ENCODE measurements at places on chromosomes 5 and 9.

- no peak for DNase-seq
Measured at GRCh38 chr9:130500340-130501180, 55.8 kb downstream of the ASS1 start.

DNA sequence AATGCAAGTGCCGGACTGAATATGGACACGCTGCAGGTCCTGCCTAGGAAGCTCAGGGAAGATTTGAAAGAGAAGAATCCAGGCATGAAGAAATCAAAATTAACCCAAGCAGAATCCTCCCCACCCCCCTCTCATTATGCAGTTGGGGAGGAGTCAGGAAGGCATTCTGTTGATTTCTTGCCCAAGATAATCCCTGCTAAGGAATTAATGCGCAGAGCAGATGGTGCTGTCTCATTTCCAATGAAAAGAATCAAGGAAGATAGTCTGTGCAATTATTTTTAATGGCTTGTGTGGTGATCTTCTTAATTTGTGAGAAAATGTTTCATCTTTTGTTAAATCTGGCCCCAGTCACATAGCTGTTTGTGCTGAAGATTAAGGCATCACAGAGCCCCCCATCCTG, 145.0 kb downstream of the ZNF462 start:
- no peak for DNase-seq

- no peak for DNase-seq
Measured at GRCh38 chr5:131416729-131417128, 152.9 kb downstream of the CDC42SE2 start.

DNA sequence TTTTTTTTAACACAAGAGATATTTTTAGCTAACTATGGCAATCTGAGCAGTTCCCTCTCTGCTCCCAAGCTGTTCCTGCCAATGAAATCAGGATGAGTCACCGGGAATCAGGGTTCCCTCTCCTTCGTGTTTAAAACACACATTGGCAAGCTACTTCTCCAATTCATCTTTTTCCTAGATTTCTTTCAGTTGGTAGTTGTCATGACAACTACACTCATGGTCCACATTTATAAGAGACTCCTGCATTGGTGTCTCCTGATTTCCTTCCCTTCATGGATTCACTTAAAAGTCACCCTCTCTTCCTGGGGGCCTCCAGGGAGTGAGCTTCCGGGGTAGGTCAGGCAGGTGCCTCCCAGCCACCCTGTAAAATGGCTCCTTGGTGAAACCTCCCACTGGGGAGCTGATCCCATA, 72.3 kb upstream of the NIPAL4 start:
- DNase-seq = peak; percentile 93

- no peak for DNase-seq
Measured at GRCh38 chr9:123828449-123828848, 101.5 kb downstream of the DENND1A start.

DNA sequence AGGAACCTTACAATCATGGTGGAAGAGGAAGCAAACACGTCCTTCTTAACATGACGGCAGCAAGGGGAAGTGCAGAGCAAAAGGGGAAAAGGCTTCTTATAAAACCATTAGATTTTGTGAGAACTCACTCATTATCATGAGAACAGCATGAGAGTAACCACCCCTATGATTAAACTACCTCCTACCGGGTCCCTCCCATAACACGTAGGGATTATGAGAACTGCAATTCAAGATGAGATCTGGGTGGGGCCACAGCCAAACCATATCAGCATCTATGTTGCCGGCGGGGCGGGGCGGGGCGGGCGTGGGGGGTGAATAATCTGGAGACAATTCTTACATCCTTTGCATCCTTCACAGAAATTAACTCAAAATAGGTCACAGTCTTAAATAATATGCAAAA, 58.8 kb upstream of the GFPT2 start:
- no peak for DNase-seq

DNA sequence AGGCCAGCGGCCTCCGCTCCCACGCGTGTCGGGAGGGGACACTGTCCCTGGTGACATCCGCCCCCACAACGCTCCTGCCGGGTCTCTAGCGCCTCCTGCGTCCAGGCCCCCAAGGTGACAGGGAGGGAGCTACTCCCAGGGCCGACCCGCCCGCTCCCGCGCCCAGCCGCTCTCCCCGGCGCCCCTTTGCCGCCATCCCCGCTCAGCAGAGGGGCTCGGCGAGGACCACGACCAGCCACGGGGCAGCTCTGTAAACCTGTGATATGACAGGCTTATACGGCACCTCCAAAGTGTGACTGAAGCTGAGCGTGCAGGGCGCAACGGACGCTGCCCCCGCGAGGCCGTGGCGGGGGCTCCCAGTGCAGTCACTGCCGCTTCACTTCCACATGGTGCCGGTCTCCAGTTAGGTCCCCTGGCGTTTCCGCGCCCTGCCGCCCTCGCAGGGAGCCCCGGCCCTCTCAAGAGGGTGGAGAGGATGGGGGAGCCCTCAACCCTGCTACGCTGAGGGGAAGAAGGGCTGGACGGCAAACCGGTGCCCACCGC, 978 bp upstream of the ADCY2 start:
- DNase-seq = no peak

GRCh38 chr9:76162751-76163500, 231.3 kb downstream of the RFK start:
- DNase-seq = peak; percentile 87

DNA sequence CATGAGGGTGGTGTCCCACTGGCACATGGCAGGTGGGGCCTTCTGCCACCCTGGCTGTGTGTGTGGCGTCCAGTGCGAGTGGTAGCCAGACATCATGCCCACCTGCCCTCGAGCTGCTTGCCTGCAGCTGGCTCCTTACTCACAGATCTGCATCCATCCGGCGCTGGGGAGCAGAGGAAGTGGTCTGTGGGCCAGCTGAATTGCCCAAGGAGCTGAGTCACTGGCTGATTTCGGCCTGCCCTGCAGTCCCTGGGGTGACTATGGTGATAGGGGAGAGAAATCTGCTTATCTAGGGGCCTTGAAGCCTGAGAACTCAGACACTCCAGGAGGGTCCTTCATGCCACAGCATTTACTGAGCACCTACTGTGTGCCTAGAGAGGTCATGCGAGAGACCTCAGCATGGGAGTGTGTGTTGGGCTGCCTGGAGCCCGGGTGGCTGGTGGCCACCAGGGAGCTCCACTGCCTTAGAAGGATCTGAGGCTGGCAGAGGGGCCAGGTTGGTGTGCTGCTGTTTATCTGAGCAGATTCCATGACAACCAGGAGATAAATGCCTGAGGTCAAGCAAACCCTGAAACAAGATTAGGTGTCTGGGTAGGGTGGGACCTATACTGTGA, 57.1 kb downstream of the SLC22A5 start:
- DNase-seq = peak; percentile 49

Data from muscle of leg (tissue), 16 donors.